ENCODE measurements at places on chromosomes 3 and 15. TPM values are rescaled to one million over a fixed set of nuclear protein-coding genes. Genes with fewer than 3 reads are reported as not detected.

Gene ZBTB11
- 30.7 TPM for total RNA-seq

DNA sequence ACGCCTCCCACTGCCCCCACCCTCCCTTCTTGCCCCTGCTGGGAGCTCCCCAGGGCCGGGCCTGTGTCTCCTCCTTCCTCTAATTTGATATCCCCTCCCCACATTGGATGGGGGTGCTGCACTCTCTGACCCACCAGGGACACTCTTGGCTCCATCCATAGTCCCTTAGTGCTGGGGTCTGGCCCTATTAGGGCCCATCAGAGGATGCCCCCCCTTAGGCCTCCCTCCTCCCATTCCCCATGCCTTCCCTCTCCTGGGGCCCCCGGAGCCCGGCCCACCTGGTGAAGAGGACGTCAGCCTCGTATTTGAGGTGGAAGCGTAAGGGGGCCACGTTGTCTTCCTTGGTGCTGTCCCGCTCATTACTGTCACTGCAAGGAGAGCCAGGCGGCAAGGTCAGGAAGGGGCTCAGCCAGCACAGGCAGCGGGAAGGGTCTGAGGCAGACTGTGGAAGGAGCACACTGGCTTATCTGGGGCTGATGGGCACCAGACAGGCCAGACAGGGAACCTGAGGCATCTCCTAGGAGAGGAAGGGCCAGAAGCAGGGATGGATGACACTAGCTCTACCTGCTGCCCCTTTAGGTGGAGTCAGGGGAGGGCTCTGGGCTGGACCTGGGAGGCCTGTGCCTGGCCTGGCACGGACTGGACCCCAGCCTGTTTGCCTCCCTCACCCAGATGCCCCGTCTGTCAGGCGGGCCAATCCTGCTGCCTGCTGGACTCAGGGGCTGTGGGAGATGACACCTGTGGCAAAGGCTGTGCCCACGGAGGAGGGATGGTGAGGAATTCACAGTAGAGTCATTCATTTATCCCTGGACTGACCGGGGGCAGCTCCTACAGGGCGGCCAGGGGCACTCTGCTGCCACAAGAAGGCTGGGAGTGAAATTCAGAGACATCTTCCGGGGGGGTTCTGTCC lies 36.2 kb downstream of the FEM1B start:
- DNase-seq = no peak

GRCh38 chr3:35594739-35595138 lies 44.6 kb upstream of the ARPP21 start:
- no peak for DNase-seq

DNA sequence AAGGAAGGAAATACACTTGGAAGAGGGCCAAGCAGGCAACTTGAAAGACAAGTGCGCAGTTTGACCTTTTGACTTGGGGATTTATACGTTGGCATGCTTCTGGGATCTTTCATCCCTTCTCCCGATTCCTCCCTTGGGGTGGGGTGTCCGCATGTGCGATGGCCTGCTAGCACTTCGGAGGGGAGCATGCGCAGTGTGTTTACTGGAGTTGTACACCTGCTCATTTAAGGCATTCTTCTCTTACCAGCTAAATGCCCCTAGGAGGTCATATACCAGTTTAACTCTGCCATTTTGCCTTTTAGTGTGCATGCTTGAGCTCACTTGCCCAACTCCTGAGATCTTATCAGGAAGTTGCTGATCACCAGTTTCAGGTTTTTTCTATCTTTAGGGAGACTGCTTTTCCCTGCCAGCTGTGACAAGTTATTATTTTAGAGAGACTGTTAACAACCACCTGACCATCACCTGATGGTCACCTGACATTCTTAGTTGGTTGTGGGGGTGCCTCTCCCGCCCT lies 63.5 kb downstream of the BFSP2 start:
- DNase-seq = no peak

Gene CHRNB4
- not detected for total RNA-seq

DNA sequence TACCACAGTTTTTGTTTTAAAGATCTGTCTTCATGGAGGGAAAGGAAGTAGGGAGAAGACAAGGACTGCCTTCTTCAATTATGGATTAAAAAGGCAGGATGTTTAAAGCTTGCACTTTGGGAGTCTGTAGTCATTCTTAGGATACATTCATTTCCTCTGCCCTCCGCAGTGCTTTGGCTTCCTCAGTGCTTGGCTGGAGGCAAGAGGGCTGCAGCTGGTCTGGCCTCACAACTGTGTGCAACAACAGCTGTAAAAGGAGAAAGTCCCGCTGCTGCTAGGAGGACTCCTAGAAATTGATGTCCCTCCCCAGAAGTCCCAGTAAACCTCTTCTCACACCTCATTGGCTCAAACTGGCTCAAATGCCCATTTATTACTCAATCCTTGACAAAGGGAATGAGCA lies 54.4 kb upstream of the PPP2R3A start:
- DNase-seq = no peak

- no peak for DNase-seq
Measured at GRCh38 chr3:180420804-180421203, 181.2 kb upstream of the TTC14 start.

- no peak for DNase-seq
Measured at GRCh38 chr15:58716027-58716426, 33.5 kb downstream of the ADAM10 start.

GRCh38 chr15:41215708-41216107 lies 14.8 kb downstream of the EXD1 start:
- no peak for DNase-seq

Gene ZNF502
- 2.4 TPM for total RNA-seq

- DNase-seq = no peak
Measured at GRCh38 chr15:70362886-70363285, 265.2 kb upstream of the TLE3 start.

Gene CLDN11
- total RNA-seq = not detected

DNA sequence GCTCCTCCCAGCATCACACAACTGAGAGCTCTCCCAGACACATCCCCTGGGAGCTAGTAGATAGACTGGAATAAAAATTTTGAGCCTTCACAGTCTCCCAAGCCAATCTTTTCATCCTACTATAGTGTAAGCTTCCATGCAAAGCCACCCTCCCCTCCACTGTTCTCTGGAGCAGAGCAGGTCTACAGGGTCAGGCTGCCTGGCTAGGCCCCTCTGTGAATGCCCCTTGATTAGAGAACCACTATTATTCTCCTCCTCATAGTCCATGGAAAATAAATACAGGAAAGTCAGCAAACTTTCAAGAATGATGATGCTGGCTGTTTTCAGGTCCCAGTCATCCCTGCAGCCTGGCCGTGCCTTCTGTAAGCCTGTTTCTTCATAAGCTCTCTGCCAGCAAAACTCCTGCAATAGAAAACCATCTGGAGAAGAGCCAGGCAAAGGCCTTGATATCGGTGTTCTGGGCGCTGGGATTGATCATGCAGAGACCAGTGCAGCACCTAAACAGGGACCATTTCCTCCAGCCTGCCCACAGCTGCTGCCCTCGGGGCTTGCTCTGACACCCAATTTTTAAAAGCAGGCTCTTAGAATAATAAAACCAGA lies 51.7 kb downstream of the CRYGS start:
- DNase-seq = no peak

GRCh38 chr3:113626503-113627371 lies 69.7 kb downstream of the USF3 start:
- DNase-seq = peak; percentile 26

- DNase-seq = no peak
Measured at GRCh38 chr3:172066880-172067796, 27.8 kb downstream of the FNDC3B start.

GRCh38 chr3:95586754-95587153 lies 1227.6 kb upstream of the EPHA6 start:
- DNase-seq = no peak

GRCh38 chr3:115670911-115671310 lies 47.6 kb downstream of the GAP43 start:
- DNase-seq = no peak

DNA sequence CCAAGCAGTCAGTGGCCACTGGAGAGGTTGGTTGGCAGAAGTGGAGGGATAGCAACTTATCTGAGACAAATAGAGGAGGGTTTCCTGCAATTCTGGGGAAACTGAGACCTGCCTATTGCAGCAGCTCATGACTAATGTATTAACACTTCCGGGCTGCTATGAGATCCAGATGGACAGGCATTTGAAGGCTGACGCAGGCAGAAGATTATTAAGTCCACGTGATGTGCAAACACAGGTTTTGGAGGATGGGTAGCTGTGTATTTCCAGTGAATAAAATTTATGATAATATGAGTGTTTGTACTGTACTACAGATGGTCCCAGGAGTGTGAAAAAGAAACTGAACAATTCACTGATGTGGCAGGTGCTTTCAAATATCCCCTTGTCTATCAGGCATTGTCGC lies 28.5 kb upstream of the CFAP161 start:
- no peak for DNase-seq

DNA sequence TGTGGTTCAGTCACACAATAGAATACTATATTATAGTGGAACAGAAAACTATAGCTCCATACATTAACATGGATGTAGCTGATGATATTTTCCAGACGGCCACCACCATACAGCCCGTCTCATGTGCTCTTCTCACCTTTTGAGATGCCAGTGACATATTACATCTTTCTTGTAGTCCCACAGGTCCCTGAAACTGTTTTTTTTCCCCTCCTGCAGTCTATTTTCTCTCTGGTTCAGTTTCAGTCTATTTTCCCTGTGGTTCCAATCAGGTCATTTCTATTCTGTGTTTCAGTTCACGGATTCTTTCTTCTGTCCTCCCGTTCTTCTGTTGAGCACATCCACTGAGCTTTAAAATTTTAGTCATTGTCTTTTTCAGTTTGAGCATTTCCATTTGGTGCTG lies 72.2 kb downstream of the PPCDC start:
- no peak for DNase-seq

- DNase-seq = no peak
Measured at GRCh38 chr3:129323651-129324294, 45.1 kb downstream of the HMCES start.
